GM03348 (cell line): ENCODE measurements at places on chromosomes 16 and 17.

- DNase-seq = no peak
These were observed 686 bp downstream of the MLST8 start for GRCh38 chr16:2205967-2206313.

DNA sequence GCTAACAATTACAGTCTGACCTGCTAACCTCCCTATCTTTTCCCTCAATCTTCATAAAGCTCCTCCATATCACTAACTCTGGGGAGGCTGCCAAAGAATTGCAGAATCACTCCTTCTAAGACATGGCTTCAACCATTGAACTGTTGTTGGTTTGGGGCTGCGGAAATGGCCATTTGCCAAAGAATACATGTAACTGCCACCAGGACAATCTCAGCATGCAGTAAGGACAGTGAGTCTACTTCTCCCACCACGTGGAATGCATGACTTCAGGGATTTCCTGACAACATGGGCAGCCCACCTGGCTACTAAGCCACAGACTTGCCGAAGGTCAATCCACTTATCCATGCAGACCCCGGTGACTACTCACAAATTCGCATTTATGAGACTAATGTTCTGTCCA is 104.3 kb upstream of the NUDT7 start:
- DNase-seq = no peak

DNA sequence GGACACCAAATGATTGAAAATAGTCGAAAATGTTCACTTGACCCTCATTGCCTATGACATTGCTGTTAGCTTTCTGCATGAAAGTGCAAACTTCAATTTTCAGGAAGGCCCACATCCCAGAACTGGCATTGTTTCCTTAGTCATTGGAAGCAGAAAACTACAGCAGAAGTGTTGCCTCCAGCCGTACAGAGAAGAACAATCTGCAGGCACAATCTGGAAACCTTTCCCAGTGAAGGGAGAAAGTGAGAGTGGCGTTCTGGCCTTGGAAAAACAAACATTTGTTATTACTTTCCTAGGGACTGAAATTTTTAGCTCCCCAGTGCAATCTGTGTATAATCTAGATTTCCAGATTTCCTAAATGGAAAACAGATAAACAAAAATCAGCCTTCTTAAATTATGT is 529.5 kb upstream of the RBFOX1 start:
- no peak for DNase-seq

DNA sequence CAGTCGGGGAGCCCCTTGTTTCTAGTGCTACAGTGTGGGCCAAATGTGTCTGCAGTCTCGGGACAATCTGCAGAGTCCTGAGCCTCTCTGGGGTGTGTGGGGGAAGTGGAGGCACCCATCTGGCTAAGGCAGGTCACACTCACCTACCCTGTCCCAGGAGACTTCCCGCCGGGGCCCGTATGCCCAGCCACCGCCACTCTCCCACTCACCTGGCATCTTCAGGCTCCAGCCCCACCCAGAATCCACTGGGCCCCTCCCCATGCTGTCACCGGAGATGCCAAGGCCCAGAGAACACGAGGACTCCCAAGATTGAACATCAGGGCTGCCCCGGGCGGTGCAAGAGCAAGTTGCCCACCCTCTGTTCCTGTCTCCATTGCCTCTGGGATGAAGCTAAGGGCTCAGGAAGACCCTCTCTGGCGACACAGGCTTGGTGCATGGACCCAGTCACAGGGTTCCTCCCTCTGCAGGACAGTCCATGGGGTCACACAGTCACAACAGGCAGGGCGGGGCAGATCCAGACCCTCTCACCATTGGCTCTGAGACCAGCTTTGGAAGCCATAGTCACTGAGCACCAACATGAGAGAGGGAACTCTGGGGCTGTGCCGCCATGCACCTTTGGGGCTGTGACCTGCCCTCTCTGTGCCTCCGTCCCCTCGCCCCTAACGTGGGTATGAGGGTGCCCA is 38.1 kb downstream of the SREBF1 start:
- DNase-seq = no peak

- no peak for DNase-seq
These were observed 3.5 kb downstream of the ZNF213 start for GRCh38 chr16:3138342-3138741.

DNA sequence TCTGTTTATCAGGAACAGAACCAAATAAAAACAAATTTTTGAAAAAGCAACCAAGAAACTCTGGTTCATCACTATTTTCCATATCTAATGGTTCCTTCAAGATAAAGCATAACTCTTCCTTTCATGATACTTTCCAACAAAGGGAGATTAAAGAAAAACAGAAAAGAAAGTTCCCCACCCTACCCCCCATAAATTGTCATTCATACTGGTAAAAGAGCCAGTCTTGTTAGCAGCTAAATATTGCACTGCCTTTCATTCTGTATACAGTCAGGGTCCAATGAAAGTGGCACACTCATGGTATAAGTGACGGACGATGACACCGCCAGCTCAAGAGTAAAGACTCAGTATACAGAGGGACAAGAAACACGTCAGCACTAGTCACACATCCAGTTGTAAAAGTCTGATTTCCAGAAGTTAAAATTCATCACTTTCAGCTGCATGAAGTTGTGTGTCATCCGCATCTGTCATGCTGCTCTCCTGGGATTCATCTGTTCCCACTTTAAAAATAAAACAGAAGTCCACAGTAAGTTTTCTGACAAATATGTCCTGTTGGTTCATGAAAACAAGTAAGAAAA is 68.5 kb downstream of the CDC27 start:
- DNase-seq = peak; percentile 42

DNA sequence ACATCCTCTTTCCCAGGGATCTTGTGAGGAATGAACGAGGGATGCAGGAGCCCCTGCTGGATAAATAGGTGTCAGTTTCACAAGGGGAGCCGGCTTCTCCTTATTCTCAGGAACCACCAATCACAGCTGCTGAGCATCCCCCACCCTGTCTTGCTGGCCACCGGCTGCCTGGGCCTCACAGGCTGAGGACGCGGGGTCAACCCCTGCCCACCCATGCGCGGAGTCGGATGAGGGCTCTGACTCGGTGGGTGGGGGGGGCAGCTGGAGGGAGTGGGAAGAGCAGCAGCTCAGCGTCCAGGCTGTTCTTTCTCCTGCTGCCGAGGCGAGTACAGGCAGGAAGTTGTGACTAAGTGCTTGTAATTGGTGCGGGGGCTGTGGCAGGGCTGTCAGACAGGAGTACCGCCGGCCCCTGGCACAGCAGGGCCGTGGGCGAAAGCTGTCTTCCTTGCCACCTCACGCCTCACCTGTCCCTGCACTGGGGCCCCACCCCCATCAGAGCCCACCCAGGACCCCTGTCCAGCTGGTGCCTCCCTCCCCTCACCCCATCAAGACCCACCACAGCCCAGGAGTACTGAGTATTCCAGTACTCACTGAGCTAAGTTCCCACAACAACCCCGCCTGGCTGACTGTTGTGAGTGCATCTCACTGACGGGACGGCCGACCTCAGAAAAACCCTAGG is 11.0 kb upstream of the DPEP1 start:
- DNase-seq = peak; percentile 92

GRCh38 chr17:36602030-36602748 is 806 bp downstream of the MRM1 start:
- no peak for DNase-seq
